ENCODE measurements at places on chromosomes 11 and 22.

DNA sequence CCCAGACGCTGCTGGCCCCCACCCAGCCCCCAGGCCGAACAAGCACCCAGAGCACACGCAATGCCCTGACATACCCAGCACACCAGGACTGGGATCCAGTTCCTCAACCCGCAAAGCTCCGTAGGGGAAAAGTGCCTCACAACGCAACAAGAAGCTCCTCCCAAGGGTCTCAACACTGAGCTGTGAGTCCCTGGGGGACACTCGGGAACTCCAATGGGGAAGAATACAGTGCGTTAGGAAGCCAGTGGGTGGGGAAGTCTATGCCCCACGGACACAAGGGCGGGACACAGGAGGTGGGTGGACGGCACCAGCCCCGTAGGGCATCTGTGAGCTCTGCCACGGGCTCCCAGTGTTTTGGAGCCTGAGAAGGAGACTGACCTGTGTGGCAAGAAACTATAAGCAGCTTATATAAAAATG lies 1.6 kb downstream of the DEAF1 start:
- no peak for DNase-seq

GRCh38 chr11:114452399-114452798 lies 13.1 kb downstream of the REXO2 start:
- DNase-seq = no peak

GRCh38 chr11:119108146-119108856 lies 1.2 kb downstream of the C2CD2L start:
- peak; percentile 57 for DNase-seq

DNA sequence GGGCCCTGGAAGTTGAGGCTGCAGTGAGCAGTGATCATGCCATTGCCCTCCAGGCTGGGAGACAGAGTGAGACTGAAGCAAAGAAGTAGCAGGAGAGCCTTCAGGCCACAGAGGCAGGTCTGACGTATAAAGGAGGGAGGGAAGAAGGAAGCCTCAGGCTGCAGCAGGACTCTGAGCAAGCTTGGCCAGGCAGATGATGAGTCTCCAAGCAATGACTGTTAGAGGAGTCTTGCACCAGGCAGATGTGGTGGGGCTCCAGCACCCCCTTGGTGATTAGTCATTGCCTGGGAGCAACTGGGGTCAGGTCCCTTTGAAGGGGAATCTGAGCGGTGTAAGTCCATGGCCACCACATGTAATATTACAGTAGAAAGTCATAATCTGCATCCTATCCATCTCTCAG lies 36.6 kb upstream of the NFAM1 start:
- no peak for DNase-seq

- peak; percentile 94 for DNase-seq
Measured at GRCh38 chr11:74443071-74443864, 24.1 kb downstream of the KCNE3 start.

DNA sequence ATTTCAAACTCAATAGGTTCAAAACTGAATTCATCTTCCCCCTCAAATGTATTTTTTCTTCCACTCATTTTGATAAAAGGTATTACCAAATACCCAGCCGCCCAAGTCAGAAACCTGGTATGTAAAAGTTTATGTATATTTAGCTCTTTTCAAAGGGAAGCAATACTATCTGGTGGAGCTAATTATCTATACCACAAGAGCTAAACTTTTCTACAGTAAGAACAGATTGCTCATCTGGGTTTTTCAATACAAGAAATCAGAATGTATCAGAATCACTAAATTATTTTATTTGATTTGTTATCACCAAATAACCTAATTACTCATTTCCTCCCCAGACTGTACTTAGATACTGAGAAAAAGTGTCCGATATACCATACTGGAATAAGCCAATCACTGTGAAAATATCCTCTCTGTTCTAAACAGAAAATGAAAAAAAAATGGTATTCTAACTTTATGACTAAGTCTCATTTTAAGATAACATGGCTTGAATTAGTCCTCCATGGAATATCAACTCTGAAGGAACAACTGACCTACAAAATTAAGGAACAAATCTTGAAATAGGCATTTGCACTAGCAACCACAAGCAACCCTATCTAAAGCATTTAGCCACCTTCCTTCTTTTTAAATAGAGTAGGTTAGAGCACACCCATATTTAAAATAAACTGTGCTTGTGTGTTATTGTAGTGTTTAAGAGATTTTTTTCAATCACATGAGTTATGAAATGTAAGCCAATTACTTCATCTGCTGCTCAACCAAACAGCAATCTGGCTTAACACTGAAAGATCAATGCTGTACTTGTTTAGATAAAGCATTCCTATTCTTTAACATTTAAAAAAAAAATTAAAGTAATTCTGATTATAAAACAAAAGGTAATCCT lies 35.0 kb downstream of the RDX start:
- no peak for DNase-seq

GRCh38 chr11:131999955-132000354 lies 629.5 kb downstream of the NTM start:
- no peak for DNase-seq
